ENCODE measurements at places on chromosomes 6 and 20.

GRCh38 chr6:84892671-84893070, 128.3 kb upstream of the TBX18 start:
- DNase-seq = no peak

- DNase-seq = no peak
Measured at GRCh38 chr20:54067606-54068174, 2.7 kb downstream of the BCAS1 start.

GRCh38 chr20:24303393-24304170, 165.8 kb upstream of the SYNDIG1 start:
- no peak for DNase-seq

- DNase-seq = no peak
Measured at GRCh38 chr20:1177680-1178079, 7.1 kb downstream of the TMEM74B start.

DNA sequence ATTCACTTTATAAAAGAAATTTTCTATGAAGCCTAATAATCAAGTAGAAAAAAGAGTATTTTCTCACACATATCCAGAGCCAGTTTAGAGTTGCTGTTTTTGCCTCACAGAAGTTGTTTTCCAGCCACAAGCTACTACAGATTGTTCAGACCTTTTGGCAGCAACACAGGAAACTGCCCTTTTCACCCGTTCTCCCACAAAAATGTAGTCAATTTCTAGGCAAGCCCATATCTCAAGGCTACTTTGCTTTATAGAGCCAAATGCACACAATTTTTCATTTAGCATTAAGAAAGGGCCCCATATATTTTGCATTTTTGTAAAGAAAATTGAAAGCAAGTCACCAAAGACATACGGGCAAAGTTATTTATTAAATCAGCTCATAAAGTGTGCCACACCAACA, 49.5 kb downstream of the EPB41L2 start:
- DNase-seq = no peak

DNA sequence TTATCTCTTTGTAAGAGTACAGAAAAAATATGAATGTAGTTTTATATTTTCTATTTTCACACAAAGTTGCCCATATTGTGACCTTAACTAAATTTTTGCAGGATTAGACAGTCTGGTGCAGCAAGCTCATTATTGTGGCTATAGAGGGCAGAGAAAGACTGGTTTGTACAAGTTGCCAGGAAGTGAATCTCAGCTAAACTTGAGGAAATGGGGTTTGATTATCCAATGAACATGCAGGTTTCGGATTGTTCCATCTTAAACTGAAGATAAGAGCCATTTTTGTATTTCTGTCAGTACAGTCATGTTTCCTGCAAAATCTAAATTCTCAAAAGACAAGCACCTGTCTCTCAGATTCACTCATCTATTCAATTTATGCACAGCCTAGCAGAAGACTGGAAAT, 390.9 kb downstream of the MMUT start:
- DNase-seq = no peak

DNA sequence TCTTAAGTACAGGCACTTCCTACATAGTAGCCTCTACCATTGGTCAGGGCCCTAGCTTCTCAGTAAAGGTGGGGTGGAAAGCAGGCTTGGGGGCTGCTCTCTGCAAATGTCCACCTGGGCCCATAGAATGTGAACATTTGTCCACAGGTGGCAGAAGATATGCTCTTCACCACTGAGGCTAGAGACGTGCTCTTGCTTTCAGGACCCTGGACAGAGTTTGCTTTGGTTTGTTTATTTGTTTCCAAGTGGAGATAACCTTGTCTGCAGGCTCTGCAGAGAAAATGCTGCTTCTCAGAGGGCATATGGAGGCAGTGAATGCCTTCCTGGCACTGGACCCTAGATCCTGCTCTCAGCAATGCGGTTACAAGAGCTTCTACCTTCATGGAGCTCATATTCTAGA, 129.0 kb downstream of the F13A1 start:
- DNase-seq = peak; percentile 52

DNA sequence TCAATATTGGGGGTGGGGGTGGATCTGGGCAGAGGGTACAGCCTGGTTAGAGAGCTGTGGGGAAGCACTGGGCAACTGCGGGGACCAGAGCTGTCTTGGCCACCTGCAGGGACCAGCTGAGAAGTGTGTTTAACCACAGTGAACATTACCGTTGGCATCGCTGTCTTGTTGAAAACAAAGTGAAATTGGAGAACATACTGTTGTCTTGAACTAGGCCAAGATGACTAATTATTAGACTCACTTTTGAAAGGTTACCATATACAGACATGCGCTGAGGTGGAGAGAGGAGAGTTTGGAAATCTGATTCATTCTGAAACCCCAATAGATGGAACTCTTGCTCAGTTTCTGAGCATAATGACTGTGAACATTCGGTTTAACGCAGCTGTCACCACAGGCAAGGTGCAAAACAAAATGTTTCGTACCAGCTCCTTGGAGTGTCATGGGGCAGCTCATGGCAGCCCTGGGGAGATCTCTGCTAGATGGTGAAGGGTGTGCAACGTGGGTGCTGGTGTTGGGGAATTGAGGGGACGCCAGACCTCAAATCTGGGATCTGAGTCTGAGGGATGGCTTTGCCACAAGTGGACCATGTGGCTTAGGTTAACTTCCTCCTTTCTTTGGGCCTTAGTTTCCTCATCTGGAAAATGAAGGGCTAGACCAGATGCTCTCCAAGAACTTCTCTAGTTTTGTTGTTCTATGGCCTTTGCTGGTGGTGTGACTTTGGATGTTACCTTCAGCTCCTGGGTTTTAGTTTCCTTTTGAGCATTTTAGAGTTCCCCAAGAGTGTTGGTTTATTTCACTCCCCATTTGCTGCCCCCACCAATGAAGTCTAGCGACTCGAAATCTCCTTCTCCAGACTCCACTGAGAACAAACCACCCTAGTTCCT, 24.6 kb upstream of the GTSF1L start:
- DNase-seq = peak; percentile 55

DNA sequence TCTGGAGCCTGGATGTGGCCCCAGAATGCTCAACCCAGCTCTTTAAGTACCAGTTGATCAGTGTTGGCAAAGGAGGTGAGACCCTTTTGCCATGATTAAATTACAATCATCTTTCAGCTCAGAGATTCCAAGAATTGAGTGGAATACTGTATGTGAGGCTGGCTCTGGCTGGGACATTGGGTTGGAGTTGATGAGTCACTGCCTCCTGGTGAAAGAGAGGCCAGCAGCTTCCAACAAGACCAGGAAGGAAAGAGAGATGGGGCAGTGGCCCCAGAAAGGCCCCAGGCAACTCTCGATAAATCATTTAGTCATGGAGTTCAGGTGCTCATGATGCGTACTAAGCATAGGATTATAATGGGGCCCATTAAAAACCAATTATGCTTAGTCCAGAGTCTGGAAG, 2.1 kb downstream of the TGM6 start:
- DNase-seq = no peak

- DNase-seq = no peak
Measured at GRCh38 chr6:4280707-4281106, 145.3 kb upstream of the ECI2 start.

DNA sequence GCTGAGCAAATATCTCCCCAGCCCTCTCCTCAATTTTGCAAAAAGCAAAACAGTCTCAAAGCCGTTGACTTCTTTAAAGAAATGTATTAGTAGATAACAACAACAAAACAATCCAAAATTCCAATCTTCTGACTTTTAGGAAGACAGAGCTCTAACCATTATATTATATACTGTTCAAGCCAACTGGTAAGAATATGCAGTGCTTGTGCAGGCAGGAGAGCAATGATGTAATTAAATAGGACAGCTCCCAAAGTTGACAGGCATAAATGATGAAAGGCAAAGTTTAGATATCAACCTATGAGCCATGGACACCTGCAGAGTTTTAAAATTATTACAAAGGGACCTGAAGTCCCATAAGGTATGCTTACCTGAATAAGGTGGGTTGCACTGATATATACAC, 16.6 kb upstream of the CEP85L start:
- DNase-seq = no peak

All from OCI-LY7 (cell line).